ENCODE measurements at places on chromosomes 16 and 17.

- DNase-seq = no peak
These were observed 299.8 kb upstream of the SALL1 start for GRCh38 chr16:51450909-51451308.

GRCh38 chr17:17048106-17048505, 5.8 kb downstream of the MPRIP start:
- peak; percentile 12 for DNase-seq

GRCh38 chr17:82213251-82214011, 789 bp upstream of the CCDC57 start:
- DNase-seq = no peak

DNA sequence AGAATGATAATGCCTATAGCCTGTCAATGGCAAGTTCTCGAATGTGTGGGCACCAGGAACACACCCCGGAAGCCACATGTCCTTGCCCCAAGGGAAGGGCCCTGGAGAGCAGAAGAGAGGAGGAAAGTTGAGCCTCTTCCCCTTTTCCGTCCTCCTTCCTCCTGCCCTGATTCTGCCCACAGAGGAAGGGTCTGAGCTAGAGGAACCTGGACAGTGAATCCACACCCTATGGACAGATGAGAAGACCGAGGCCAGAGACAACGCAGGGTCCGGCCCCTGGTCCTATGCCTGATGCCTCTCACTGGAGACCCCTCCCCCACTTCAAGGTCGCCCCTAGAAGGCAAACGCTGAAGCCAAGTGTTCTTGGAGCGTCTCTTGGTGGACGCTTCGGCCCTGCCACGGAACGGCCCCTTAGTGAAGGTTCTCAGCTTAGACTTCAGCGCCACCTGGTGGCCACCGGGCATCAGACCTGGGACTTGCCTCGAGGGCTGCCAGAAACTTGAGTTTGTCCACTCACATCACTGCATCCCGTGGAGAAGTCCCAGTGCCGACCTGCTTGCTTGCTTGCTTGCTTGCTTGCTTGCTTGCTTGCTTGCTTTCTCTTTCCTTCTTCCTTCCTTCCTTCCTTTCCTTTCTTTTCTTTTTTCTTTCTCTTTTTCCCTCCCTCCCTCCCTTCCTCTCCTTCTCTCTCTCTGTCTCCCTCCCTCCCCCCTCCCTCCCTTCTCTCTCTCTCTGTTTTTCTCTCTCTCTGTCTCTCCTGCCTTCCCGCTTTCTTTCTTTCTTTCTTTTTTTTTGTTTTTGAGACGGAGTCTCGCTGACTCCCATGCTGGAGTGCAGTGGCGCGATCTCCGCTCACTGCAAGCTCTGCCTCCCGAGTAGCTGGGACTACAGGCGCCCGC, 20.6 kb upstream of the SPNS3 start:
- peak; percentile 89 for DNase-seq

DNA sequence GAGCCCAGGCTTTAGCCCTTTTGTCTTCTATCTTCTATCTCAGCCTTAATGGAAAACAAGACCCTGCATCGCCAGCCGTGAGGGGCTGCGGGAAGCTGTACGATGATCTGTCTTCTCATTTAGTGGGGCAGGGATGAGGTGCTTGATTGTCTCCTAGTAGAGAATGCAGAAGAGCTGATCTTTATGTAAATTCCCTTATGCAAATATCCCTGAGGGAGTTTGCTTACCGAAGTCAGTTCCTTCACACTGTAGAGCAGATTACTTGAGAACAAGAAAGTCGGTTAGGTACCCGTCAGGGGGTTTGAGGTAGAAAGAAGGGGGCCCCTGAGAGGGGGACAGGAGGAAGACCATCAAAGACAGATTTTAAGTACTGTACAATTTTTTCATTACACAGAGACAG, 66.2 kb downstream of the IRF8 start:
- DNase-seq = no peak

- no peak for DNase-seq
These were observed 3.5 kb downstream of the C17orf100 start for GRCh38 chr17:6654841-6655731.

DNA sequence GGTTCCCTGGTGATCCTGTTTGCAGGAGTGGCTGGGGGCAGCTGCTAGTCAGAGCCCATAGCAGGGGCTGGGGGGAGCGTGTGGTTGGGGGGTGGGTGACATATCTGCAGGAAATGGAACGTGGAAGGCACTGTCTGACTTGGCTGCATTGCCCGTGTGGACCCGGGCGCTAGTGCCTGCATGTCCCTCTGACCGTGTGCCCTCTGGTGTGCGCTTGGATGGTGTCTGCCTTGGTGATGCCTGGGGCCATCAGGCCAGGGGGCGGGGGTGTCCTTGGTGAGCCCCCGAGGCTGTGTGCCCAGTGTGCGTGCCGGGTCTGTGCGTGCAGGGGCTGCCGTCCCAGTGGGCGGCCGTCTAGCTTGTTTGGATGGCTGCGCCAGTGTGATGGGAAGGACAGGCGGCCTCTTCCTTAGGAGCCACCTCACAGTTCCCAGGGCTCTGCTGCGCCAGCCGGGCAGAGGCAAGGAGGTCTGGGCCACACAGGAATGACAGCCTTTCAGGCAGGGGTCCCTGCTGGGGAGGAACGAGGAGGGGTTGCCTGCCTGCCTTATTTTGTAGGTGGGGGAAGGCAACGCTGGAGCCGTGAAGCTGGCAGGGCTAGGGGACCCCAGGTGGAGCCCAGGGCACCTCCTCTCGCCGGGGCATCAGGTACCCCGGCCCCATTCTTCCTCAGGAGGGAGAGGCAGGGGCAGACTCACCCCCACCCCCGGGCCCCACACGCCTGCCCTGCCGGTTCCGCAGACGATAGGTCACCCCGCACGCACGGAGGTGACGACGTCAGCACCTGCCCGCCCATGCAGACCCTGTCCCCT, 693 bp downstream of the NDRG4 start:
- DNase-seq = peak; percentile 31

- DNase-seq = no peak
These were observed 117.4 kb downstream of the HIC1 start for GRCh38 chr17:2172077-2172851.

GRCh38 chr17:45437465-45438283, 5.0 kb upstream of the ARHGAP27 start:
- no peak for DNase-seq

DNA sequence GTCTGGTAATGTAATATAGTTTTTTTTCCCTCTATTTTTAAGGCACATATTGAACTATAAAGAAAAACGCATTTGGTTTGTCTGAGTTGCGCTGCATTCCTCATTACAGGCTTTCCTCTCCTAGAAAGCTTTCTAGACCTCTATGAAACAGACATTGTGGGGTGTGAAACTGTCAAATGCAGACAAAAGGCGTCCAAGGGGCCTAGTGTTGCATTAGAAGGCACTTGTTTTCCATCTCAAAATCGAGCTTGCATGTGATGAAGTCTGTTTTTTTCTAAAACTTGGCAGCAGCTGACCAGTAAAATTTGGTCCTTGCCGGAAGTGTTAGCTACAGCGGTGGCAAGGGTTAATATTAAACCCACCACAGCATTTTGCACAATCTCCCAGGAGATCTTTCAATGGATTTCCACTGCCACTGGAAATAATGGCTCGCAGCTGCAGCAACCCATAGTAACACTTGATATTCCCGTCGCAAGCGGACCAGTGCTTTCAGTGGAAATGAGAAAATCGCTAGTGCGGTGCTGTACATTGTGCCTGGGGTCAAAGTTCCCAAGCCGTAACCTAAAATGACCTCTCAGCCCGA, 602.6 kb downstream of the KCNJ2 start:
- no peak for DNase-seq

DNA sequence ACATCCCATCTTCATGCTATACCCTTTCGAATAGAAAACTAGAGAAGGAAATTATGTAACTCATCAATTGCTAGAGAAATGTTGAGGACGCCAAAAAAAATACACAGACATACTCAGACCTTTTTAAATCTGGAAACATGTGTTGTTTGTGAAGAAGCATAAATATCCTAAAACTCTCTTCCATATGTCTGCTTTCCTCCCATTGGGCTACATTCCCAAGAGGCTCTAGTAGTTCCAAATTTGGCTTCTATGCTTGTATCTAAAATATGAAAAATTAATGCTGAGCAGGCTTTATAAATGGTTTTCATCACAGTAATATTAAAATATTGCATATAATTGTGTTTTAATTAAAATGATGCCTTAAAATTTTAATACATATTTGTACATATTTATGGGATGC, 297.9 kb upstream of the PSMD7 start:
- DNase-seq = no peak

- DNase-seq = no peak
These were observed at the start of gene RBFOX1 for GRCh38 chr16:7332611-7333010. Gene RBFOX1 (plus strand): TSS chr16:7332845.

- DNase-seq = no peak
These were observed 20.1 kb downstream of the IRX3 start for GRCh38 chr16:54266363-54266955.

DNA sequence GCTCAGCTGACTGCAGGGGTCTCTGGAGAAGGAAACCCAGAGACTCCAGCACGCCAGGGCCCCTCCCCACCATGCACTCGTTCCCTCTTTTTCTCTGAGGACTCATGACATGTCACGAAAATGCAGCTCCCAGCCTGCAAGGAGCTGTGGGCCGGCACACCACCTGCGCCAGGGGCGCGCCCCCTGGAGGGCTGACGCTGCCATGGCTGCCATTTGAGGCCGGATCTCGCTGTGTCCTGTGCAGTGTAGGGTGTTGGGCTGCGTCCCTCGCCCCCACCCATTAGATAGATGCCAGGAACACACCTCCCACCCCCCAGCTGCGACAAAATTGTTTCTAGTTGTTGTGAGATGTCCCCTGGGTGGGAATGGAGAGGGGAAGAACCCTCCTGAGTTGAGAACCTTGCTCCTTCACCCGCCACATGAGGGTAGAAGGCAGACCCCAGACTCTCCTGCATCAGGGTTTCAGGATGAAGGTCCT, 8.2 kb downstream of the SYNGR2 start:
- peak; percentile 76 for DNase-seq

DNA sequence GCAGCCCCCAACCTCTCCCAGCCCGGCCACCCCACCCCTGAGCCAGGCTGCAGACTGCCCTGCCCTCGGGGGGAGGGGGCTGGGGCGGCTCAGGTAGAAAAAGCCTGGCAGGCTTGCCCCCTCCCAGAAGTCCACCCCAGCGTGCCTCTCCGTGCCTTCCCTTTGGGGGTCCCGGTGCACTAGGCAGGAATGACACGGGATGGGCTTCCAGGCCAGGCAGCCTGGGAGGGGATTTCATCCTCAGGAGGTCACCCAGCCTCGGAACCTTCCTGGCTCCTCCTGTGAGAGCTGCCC, 185.0 kb downstream of the NTN1 start:
- no peak for DNase-seq

- no peak for DNase-seq
These were observed 7.0 kb upstream of the NT5C start for GRCh38 chr17:75138519-75138918.

DNA sequence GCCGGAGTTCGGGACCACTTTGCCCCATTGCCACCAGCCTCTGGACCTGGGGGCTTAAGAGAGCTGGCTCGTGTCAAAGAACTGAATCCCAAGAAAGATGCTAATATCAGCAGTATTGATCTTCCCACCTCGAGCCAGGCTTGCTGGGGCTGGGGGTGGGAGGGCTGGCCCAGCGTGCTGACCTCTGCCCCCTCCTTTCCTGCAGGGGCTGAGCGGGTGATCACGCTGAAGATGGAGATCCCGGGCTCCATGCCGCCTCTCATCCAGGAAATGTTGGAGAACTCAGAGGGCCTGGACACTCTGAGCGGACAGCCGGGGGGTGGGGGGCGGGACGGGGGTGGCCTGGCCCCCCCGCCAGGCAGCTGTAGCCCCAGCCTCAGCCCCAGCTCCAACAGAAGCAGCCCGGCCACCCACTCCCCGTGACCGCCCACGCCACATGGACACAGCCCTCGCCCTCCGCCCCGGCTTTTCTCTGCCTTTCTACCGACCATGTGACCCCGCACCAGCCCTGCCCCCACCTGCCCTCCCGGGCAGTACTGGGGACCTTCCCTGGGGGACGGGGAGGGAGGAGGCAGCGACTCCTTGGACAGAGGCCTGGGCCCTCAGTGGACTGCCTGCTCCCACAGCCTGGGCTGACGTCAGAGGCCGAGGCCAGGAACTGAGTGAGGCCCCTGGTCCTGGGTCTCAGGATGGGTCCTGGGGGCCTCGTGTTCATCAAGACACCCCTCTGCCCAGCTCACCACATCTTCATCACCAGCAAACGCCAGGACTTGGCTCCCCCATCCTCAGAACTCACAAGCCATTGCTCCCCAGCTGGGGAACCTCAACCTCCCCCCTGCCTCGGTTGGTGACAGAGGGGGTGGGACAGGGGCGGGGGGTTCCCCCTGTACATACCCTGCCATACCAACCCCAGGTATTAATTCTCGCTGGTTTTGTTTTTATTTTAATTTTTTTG, 8.5 kb downstream of the GJD3 start:
- DNase-seq = no peak

GRCh38 chr17:63113167-63113566, 147.1 kb downstream of the TANC2 start:
- DNase-seq = no peak

DNA sequence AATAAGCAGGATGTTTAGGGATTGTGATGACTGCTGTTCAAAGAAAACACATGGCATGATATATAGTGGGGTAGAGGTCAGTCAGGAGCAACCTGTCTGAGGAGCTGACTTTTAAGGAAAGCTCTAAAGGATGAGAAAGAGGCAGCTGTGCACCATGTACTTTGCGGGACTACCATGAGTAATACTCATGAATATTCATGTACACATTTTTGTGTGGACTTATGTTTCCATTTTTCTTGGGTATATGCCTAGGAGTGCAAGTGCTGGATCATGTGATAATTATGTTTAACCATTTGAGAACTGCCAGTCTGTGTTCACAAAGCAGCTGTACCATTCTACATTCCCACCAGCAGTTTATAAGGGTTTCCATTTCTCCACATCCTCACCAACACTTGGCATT, 35.8 kb downstream of the BEAN1 start:
- DNase-seq = no peak

GRCh38 chr17:58565389-58566311, 51.2 kb upstream of the MTMR4 start:
- no peak for DNase-seq

DNA sequence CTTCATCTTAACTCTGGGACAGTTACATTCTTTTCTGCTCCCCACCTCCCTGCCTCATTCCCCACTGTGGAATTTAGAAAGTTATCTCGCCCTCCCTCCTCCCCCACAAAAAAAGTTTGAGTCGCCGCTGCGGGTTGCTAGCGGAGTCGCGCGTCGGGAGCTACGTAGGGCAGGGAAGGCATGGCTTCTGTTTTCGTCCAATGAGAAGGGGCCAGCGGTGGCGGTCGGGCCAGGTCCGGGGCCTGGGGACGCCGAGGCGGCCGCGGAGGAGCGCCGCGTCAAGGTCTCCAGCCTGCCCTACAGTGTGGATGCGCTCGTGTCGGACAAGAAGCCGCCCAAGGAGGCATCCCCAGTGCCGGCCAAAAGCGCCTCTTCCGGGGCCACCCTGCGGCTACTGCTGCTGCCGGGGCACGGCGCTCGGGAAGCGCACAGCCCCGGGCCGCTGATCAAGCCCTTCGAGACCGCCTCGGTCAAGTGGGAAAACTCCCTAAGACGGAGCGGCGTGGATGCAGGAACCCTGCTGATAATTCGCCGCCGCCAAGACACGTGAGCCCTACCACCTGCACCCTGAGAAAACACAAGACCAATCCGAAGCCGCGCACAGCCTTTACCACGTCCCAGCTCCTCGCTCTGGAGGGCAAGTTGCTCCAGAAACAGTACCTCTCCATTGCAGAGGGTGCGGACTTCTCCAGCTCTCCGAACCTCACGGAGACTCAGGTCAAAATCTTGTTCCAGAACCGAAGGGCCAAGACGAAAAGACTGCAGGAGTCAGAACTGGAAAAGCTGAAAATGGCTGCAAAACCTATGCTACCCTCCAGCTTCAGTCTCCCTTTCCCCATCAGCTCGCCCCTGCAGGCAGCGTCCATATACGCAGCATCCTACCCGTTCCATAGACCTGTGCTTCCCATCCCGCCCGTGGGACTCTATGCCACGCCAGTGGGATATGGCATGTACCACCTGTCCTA, 8.9 kb downstream of the OR4D1 start:
- DNase-seq = no peak

- DNase-seq = no peak
These were observed 213.7 kb downstream of the COPRS start for GRCh38 chr17:31645351-31645750.

Measured in activated B cell treated with CpG ODN at 0.5 μM for 24 hours (primary cell).